ENCODE measurements at places on chromosomes 2 and 18. TPM values are rescaled to one million over a fixed set of nuclear protein-coding genes. Genes with fewer than 3 reads are reported as not detected.

The DSG2 gene
- total RNA-seq: 5.9 TPM

The TCF7L1 gene
- total RNA-seq: 6.7 TPM

The MAP3K20 gene
- total RNA-seq: 30.8 TPM

The ANKRD39 gene
- total RNA-seq: 13.9 TPM

The ST8SIA3 gene
- total RNA-seq: 1.6 TPM

GRCh38 chr2:238158509-238159070 is at the start of gene ERFE:
TSS of gene ERFE (plus strand) at chr2:238158970. CDS start at chr2:238159008, 38 bp downstream.
- H3K27me3 ChIP-seq: no peaks in the 10 kb centered on the region
- H3K4me3 ChIP-seq: peak within 1 kb of the TSS; percentile 41
- no peaks in the 10 kb centered on the region for H3K36me3 ChIP-seq
- peak; percentile 40 for DNase-seq
- no peaks in the 10 kb centered on the region for H3K4me1 ChIP-seq

DNA sequence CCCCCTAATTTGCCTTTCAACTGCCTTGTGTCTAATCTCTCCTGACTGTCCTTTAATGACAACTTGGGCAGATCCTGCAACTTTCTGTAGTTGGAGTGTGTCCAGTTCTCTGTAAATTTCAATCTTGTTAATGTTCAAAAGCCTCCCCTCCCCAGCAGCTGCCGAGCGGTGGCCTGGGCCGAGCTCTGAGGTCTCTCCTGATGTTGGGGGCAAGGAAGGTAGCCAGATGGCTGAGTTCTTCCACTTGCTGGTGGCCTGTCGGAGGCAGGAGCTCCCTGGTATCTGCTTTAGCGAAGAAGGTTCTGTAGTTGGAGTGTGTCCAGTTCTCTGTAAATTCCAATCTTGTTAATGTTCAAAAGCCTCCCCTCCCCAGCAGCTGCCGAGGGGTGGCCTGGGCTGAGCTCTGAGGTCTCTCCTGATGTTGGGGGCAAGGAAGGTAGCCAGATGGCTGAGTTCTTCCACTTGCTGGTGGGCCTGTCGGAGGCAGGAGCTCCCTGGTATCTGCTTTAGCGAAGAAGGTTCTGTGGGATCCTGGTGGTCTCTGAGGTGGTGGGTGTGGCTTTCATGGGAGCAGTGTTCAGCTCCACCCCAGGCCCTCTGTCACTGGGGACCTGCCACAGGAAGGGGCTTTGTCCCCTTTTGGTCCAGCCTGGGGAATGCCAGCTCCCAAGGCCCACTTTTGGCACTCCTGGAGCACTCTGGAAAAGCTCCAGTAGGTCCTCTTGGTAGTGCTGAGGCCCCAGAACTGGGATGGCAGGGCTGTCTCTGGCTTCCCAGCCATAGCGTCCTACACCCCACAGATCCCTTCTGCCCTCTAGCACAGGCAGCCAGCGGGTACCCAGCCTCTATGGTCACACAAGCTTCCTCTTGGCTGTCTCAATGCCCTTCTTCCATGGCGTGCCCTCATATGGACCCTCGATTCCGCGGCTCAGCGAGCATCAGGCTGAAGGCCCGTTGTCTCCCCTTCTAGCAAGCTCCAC is 211.9 kb downstream of the ALPK2 start:
- DNase-seq: no peak
- H3K27ac ChIP-seq: no peak overlapping the region
- peaks cover 7% of the 10 kb centered on the region for H3K4me1 ChIP-seq
- H3K36me3 ChIP-seq: no peaks in the 10 kb centered on the region
- no peak overlapping the region for H3K4me3 ChIP-seq
- no peaks in the 10 kb centered on the region for H3K27me3 ChIP-seq

- H3K4me1 ChIP-seq: peaks cover 5% of the 10 kb centered on the region
- H3K4me3 ChIP-seq: no peak overlapping the region
- H3K36me3 ChIP-seq: no peaks in the 10 kb centered on the region
- DNase-seq: no peak
- no peak overlapping the region for H3K27ac ChIP-seq
These were observed 123.3 kb upstream of the SIX2 start for GRCh38 chr2:45132551-45132950.

GRCh38 chr2:199804831-199805230 is 46.2 kb downstream of the FTCDNL1 start:
- no peaks in the 10 kb centered on the region for H3K27me3 ChIP-seq
- no peak overlapping the region for H3K4me3 ChIP-seq
- H3K36me3 ChIP-seq: no peaks in the 10 kb centered on the region
- no peak for DNase-seq
- H3K4me1 ChIP-seq: no peaks in the 10 kb centered on the region
- H3K27ac ChIP-seq: no peak overlapping the region

DNA sequence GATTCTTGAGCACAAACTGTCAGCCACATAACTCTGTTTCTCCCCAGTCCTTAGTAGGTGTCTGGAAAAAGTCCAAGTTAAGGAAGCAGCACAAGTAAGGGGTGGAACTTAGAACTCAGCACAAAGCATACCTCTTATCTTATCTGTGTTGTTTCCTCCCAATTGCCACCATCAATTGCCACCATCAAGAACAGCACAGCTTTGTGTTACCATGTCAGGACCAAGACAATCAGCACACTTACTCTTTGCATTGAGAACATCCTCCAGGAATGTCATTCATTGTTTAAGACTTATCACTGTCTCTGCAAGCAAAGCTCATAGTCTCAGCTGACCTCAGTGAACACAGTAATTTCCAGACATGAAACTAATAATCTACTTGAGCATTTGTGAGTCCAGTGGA is 212.7 kb upstream of the FSHR start:
- H3K27me3 ChIP-seq: no peaks in the 10 kb centered on the region
- H3K4me1 ChIP-seq: no peaks in the 10 kb centered on the region
- DNase-seq: no peak

GRCh38 chr2:121670181-121670580 is 20.9 kb upstream of the CLASP1 start:
- no peaks in the 10 kb centered on the region for H3K4me1 ChIP-seq
- H3K36me3 ChIP-seq: no peaks in the 10 kb centered on the region
- DNase-seq: no peak
- no peak overlapping the region for H3K4me3 ChIP-seq

GRCh38 chr18:49858309-49859020 is 45.1 kb upstream of the ACAA2 start:
- no peaks in the 10 kb centered on the region for H3K36me3 ChIP-seq
- DNase-seq: peak; percentile 65
- H3K4me3 ChIP-seq: no peak overlapping the region
- H3K27me3 ChIP-seq: no peaks in the 10 kb centered on the region
- no peaks in the 10 kb centered on the region for H3K4me1 ChIP-seq
- no peak overlapping the region for H3K27ac ChIP-seq

DNA sequence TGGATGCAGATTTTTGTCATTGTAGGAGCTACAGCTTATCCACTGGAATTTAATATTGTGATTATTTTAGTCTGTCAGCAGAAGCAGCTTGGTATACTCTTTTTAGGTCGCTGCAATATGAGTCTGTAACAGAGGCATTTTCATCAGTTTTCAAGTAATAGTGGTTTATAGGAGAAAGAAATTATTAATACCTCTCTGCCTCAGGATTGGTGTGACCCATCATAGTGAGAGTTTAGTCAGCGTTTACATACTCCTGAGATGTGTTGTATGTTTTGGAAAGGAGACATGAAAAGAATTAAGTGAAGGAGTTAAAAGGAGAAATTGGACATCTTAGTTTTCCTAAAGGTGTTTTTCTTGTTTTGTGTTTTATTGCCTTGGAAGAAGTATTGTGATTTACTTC is 189.8 kb downstream of the GULP1 start:
- no peak overlapping the region for H3K27ac ChIP-seq
- no peaks in the 10 kb centered on the region for H3K4me1 ChIP-seq
- no peaks in the 10 kb centered on the region for H3K27me3 ChIP-seq
- H3K36me3 ChIP-seq: no peaks in the 10 kb centered on the region
- H3K4me3 ChIP-seq: no peak overlapping the region

DNA sequence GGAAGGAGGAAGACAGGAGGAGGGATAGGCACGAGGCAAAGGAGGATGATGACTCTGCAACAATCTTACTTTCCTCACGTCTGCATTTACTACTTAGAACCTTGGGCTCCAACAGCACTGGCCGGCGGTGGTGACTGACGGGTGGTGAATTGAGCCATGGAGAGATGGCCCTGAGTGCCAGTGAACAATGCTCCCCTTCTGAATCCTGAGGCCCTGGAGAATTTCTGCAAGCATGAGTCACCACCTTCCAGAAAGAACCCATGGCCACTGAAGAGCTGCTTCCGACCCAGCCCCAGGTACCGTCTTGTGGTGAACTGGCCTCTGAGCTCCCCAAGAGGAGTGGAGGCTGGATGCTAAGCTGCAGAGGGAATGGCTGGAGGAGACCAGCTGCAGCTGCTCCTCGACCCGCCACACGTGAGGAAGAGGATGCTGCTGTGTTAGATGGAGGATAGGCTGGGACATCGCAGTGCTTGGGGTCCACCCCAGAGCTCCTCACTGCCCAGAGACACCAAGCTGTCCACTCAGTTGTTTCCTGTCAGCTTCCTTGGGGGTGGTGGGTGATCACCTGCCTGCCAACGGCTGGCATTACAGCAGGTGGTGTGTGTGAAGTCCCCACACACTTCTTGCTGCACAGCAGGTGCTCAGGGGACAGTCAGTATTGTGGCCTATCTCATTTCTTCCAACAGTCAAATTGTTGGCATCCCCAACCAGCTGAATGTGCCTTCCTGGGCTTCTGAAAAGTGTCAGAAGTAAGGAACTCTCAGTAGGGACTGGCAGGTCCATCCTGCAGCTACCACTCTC is 186.5 kb upstream of the ID2 start:
- H3K4me3 ChIP-seq: no peak overlapping the region
- H3K4me1 ChIP-seq: peaks cover 16% of the 10 kb centered on the region
- DNase-seq: no peak
- no peak overlapping the region for H3K27ac ChIP-seq

DNA sequence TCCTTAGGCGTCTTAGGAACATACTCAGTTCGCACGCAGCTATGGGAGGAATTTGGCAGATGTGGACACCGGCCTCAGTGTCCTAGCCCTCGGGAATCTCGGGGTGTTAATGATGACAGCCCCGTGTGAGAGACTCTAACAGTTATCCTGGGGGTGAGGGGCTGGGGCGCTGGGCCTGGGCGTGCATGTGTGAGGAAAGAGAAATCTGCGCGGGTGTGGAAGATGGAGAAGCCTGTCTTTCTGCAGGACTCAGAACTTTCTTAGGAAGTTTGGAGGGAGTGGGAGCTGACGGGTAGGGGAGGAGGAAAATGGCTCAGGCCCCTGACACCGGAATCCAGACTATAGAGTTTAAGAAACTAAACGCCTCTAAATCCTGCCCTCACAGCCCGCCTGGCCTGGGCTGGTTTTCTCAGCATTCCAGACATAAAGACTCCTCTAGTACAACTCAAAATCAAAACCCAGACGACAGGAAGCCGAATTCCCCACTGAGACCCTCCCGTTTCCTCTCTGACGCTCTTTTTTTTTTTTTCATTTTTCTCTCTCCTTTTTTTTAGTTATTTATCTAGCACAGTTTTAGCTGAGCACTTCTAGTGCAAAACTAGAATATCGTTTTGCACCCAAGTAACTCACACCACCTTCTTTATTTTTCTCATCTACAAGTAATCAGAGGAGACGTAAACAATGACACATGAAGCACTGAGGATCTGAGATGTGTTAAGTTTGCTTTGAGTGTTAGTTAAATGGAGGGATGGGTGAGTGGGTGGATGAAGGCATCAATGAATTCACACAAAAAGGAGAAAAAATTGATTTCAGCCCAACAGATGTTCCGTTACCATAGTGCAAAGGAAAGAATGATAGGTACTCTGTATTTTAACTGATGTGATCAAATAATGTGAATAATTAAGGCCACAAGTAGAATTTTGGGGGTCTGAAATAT is 1.2 kb upstream of the HAAO start:
- no peaks in the 10 kb centered on the region for H3K36me3 ChIP-seq
- no peaks in the 10 kb centered on the region for H3K27me3 ChIP-seq
- H3K4me1 ChIP-seq: peaks cover 7% of the 10 kb centered on the region
- peak; percentile 54 for DNase-seq

- no peaks in the 10 kb centered on the region for H3K36me3 ChIP-seq
- H3K4me3 ChIP-seq: no peak overlapping the region
- no peak overlapping the region for H3K27ac ChIP-seq
- DNase-seq: no peak
- no peaks in the 10 kb centered on the region for H3K27me3 ChIP-seq
These were observed 29.4 kb upstream of the TSPYL6 start for GRCh38 chr2:54285451-54285850.

DNA sequence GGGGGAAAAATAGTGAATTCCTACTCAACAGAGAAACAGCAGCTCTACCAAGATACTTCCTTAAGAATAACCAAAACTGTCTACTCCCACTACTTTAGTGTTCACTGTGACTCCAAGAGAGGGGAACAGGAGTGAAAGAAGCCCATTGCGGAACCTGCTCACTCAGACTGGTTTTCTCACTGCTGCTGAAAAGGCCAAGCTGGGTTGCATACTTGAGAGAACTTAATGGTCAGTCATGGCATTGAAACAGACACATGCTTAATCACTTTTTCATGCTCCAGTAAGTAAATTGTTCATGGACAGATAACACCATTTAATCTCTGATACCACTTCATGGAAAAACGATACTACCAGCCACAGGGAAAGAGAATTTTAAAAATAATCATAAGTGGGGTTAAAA is 35.7 kb upstream of the SLC8A1 start:
- no peaks in the 10 kb centered on the region for H3K27me3 ChIP-seq
- no peaks in the 10 kb centered on the region for H3K36me3 ChIP-seq
- peak; percentile 21 for DNase-seq
- no peak overlapping the region for H3K4me3 ChIP-seq

- H3K4me3 ChIP-seq: no peak overlapping the region
- no peaks in the 10 kb centered on the region for H3K4me1 ChIP-seq
- H3K27ac ChIP-seq: no peak overlapping the region
- no peak for DNase-seq
- H3K36me3 ChIP-seq: no peaks in the 10 kb centered on the region
- H3K27me3 ChIP-seq: no peaks in the 10 kb centered on the region
These were observed 141.6 kb downstream of the ICOS start for GRCh38 chr2:204078003-204078698.
